Karpas-422 (cell line): ENCODE measurements at places on chromosomes 12 and 14. TPM values are rescaled to one million over a fixed set of nuclear protein-coding genes. Genes with fewer than 3 reads are reported as not detected.

The RDH12 gene
- not detected in 2 replicates for total RNA-seq

GRCh38 chr12:4084573-4084972, 189.0 kb upstream of the CCND2 start:
- DNase-seq = no peak
- H3K27ac ChIP-seq = no peak overlapping the region
- H3K36me3 ChIP-seq = no peaks in the 10 kb centered on the region
- no peaks in the 10 kb centered on the region for H3K4me1 ChIP-seq

The LAG3 gene
- 0.22 and 0.32 TPM in 2 replicates for total RNA-seq

DNA sequence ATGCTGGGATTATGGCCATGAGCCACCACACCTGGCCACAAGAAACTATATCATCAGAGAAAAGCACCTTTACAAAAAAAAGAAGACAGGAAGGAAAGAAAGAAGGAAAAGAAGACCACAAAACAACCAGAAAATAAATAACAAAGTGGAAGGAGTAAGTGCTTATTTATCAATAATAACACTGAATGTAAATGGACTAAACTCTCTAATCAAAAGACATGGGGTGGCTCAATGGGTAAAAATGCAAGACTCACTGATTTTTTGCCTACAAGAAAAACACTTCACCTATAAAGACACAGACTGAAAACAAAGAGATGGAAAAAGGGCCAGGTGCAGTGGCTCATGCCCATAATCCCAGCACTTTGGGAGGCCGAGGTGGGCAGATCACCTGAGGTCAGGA, 65.7 kb downstream of the MAPKAPK5 start:
- peaks cover 3% of the 10 kb centered on the region; the same call in 1 of the 2 replicates for H3K4me1 ChIP-seq
- DNase-seq = no peak
- no peaks in the 10 kb centered on the region for H3K27me3 ChIP-seq
- H3K4me3 ChIP-seq = no peak overlapping the region
- no peak overlapping the region for H3K27ac ChIP-seq

DNA sequence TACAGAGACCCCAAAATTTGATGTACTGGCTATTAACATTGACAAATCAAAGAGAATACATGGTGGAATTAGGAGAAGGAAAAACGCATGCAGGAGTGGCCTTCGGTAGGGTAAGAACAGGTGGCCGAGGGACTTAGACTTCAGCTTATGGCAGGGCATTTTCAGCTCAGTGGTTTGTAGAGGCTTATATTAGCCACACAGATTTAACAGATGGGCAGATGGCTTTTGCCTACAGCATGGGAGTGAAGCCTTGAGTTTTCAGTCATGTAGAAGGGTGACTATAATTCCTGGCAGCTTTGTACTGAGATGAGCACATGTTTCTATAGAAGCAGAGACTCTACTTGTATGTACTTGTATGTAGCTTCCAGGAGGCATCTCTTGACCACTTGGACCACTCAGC, 40.9 kb upstream of the PLEKHA5 start:
- no peaks in the 10 kb centered on the region for H3K4me1 ChIP-seq
- no peak overlapping the region for H3K4me3 ChIP-seq
- H3K36me3 ChIP-seq = no peaks in the 10 kb centered on the region
- no peak for DNase-seq
- H3K27me3 ChIP-seq = no peaks in the 10 kb centered on the region
- H3K27ac ChIP-seq = no peak overlapping the region

The FAM181A gene
- total RNA-seq = not detected in 2 replicates

DNA sequence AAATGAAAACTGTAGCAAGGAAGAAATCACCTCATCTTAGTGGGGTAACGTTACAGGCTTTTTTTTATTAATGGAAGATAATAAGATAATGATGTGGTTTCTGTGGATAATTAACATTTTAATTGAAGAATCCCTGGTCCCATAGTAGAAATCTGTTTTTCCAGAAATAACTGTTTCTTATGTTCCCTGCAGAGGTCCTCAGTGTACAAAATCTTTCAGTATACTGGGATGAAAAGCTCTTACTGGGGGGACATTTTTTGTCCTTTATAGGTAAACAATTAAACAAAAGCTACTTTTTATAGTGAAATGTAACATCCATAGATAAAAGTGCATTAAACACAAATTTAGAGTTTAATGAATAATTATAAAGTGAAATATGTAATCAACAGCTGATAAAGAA, 312.2 kb downstream of the ATXN7L3B start:
- no peak overlapping the region for H3K4me3 ChIP-seq
- DNase-seq = no peak
- H3K27me3 ChIP-seq = no peaks in the 10 kb centered on the region
- H3K36me3 ChIP-seq = no peaks in the 10 kb centered on the region
- H3K4me1 ChIP-seq = no peaks in the 10 kb centered on the region

GRCh38 chr12:105224399-105224798, 11.6 kb downstream of the APPL2 start:
- no peak overlapping the region for H3K4me3 ChIP-seq
- no peaks in the 10 kb centered on the region for H3K27me3 ChIP-seq
- H3K27ac ChIP-seq = no peak overlapping the region

GRCh38 chr12:131261906-131262305, 308.2 kb downstream of the ADGRD1 start:
- no peaks in the 10 kb centered on the region for H3K27me3 ChIP-seq
- no peak for DNase-seq
- no peaks in the 10 kb centered on the region for H3K4me1 ChIP-seq
- no peak overlapping the region for H3K27ac ChIP-seq

The IAPP gene
- not detected in 2 replicates for total RNA-seq

DNA sequence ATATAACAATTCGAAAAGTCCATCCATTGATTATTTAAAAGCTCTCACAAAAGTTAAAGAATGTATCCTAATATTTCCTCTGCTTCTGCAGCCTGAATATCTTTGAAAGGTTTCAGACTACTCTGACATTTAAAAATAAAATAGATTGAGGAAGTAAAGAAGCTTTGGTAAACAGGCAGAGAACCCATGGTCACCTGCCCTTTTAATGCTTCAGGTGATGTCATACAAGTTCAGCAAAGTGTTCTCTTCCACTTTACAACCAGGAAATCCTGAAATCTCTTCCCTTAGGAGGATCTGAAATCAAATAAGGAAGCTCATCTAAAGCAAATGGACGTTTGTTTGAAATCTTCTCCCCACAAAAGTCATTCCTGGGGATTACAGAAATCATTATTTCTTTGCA, 322.4 kb downstream of the PDZRN4 start:
- no peaks in the 10 kb centered on the region for H3K36me3 ChIP-seq
- no peaks in the 10 kb centered on the region for H3K27me3 ChIP-seq
- H3K27ac ChIP-seq = no peak overlapping the region
- H3K4me3 ChIP-seq = no peak overlapping the region
- H3K4me1 ChIP-seq = peaks cover 67% of the 10 kb centered on the region

- DNase-seq = no peak
- no peaks in the 10 kb centered on the region for H3K36me3 ChIP-seq
- H3K27ac ChIP-seq = no peak overlapping the region
These were observed 337.7 kb upstream of the GARIN6 start for GRCh38 chr12:99309812-99310211.

The ORAI1 gene
- total RNA-seq = 17.6 and 20.3 TPM in 2 replicates

GRCh38 chr12:46446645-46447044, 74.1 kb upstream of the SLC38A2 start:
- H3K4me3 ChIP-seq = no peak overlapping the region
- no peaks in the 10 kb centered on the region for H3K27me3 ChIP-seq
- no peak overlapping the region for H3K27ac ChIP-seq
- no peaks in the 10 kb centered on the region for H3K36me3 ChIP-seq

DNA sequence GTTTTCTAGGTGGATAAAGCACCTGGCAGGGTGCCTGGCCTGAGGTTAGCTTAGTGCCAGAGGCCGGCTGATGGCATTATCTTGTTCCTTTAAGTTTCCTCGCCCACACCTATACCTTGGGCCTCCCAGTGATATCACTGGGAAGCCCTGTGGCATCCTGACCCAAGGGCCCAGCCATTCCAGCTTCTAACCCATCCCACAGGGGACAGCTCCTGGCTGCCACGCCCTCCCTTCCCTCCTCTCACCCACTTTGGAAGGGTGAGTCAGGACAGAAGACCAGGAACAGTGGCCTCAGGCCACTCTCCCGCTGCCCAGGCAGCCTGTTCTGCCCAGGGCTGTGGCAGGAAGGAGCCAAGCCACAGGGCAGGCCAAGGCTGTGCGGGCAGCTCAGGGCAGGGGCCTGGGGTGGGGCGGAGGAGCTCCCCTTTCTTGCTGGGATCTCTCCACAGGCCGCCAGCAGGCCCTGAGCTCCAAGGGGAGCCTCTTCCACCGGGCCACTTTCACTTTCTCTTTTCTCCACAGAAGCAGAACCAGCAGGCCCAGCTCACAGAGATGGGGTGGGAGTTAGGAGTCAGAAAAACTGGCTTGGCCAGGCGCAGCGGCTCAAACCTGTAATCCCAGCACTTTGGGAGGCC, 75.1 kb downstream of the IRF2BPL start:
- no peaks in the 10 kb centered on the region for H3K36me3 ChIP-seq
- no peak for DNase-seq
- no peak overlapping the region for H3K4me3 ChIP-seq

DNA sequence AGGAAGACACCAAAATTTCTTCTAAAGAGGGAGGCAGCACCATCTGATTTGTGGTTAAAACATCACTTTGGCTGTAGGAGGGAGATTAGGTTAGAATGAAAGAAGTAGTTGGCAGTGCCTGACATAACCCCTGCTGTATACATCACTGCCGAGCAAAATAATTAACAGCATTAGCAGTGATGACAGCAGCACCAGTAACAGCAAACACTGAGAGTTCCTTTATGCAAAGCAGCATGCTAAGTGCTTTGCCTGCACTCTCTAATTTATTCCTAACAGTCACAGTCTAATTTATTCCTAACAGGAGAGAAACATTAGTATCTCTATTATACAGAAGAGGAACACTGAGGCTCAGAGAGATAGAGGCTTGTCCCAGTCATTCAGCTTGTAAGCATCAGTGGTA, 1469.7 kb downstream of the AACS start:
- no peaks in the 10 kb centered on the region for H3K27me3 ChIP-seq
- H3K4me1 ChIP-seq = no peaks in the 10 kb centered on the region
- no peak for DNase-seq

DNA sequence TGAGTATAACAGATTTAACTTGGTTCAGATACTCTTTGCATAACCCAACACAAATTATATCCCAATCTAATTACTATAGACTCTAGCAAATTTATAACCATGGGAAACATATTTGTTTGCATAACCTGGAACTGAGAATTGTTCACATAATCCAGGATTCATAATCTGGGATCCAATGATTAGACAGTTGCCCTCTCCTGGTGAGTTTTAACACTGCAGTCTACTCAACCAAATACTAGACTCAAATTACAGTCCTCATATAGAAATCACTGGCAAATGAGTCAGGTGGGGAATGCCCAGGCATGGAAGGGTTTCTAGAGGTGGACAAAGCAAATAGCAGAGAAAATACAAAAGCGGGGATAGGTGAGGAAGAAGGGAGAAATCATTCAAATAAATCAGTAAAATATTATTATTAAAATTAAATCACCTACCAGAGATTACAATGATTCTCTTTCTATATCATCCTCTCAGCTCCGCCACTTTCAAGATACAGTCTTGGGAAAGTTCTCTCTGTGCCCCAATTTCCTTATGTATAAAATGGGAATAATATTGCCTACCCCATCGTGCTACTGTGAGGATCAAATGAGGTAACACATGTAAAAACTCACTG, 9.4 kb downstream of the GCH1 start:
- peaks cover 37% of the 10 kb centered on the region for H3K36me3 ChIP-seq
- peaks cover 82% of the 10 kb centered on the region for H3K4me1 ChIP-seq
- peak; percentile 80 for DNase-seq
- peak overlapping the region; percentile 69 for H3K27ac ChIP-seq
